ENCODE measurements at places on chromosomes 2 and 18.

DNA sequence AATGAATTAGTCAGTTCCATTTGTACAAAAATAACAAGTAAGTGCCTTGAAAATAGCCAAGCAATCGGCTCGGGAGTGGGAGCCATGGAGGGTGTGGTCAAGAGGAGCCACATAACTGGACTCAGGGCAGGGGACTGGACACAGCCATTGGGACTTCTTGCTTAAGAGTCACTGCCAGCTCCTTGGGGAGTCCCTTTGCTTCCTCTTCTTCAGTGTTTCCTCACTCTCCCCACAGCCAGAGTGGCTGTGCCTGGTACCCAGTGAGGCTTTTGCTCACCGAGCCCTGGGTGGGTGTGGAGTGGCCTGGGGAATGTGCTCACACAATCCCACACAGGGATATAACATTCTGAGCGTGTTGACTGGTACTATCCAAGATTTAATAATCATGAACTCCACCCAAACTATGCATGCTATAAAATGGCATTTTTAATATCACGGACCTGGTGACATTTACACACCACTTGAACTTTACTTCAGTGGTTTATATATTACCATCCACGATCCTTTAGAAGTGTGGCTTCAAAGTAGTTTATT lies 94.6 kb downstream of the PTGR3 start:
- DNase-seq: no peak

DNA sequence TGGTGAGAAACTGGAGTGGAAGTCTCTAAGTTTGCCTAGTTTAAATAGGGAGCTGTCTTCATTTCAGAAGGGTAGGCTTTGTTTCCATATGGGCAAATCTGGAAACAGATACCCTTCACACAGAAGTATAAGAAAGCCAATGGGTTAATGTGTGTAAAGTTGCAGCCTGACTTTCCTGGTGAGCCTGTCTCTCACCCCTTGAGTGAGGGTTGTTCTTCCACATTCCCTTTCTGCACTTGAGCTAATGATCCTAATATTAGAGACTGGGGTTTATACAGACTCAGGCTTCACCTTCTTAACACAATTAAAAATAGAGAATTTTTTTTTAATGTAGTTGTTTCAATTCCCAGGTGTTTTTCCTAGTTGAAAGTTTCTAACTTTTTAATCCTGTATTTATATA lies 108.6 kb upstream of the EML6 start:
- DNase-seq: no peak

- DNase-seq: no peak
These were observed 37.1 kb upstream of the SMAD7 start for GRCh38 chr18:48987821-48988220.

GRCh38 chr2:181307203-181307991 lies 149.8 kb upstream of the ITGA4 start:
- DNase-seq: no peak
